ENCODE measurements at places on chromosomes 6 and 20.

DNA sequence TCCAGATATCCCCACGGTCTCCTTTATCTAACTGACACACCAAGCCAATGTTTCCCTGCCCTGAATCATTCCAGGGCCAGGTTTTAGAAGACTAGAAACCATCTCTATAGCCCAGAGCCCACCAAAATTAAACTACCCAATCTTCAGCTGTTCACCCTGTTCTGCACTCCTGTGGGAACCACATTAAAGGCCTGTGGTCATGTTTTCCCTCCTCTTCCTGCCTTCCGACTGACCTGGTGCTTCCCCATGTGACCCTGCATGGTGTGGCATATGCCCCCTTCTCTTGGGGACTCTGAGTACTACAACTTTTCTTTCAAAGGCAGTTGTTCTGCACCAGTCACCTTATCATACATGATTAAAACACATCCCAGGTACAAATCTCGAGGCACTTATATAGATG lies 155.0 kb downstream of the TMEM200A start:
- no peak for DNase-seq

- DNase-seq = no peak
Observed at GRCh38 chr6:158160932-158161539, 7.0 kb downstream of the SERAC1 start.

- DNase-seq = no peak
Observed at GRCh38 chr20:24530131-24530680, 60.8 kb downstream of the SYNDIG1 start.

DNA sequence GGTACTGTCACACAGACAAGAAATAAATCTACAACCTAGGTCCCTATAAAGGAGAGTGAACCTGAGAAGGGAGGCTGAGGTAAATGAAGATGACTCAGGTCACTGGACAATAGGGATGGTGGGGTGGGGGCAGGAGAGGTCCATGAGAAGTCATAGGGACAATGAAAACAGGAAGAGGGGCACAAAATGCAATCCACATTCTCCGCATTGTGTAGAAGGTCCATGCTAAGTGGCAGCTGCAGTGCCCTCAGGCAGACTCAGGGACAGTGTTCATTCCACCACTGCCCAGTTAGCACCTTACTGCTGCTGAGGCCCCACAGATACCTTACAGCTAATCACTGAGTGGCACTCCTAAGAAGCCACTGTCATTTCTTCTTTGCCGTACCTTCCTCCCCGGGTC lies 156.8 kb downstream of the RCAN2 start:
- no peak for DNase-seq

- no peak for DNase-seq
Observed at GRCh38 chr20:33507461-33507860, 17.6 kb downstream of the CBFA2T2 start.

All from activated T-helper 1 cell treated with Interleukin-2 at 50 U/mL for 16 hours (primary cell).